Vagina (tissue), 2 donors: ENCODE measurements at places on chromosomes 12 and 14.
A peak's percentile ranks its signal among the peaks of the same experiment; 100 is the strongest.

DNA sequence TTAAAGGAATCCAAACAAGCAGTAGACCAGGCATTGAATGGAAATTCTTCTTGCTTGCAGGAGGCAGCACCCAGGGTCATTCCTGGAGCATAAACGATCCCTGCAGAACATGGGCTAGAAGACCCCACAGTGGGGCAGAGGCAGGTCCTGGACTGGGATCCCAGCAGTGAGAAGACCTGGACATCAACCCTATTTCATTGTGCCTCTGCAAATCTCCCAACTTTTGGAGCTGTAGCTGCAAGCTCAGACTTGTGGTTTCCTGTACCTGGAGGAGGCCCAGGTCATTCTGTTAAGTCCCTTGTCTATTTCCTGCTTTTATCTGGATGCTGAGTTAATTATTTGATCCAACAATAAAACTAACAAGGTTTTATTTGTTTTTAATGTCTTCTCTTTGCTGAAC is 61.7 kb downstream of the CALM1 start:
- no peak overlapping the region for H3K27ac ChIP-seq
- no peak for DNase-seq
- H3K4me3 ChIP-seq, result no peak overlapping the region
- no peaks in the 10 kb centered on the region for H3K4me1 ChIP-seq
- no peaks in the 10 kb centered on the region for H3K27me3 ChIP-seq

DNA sequence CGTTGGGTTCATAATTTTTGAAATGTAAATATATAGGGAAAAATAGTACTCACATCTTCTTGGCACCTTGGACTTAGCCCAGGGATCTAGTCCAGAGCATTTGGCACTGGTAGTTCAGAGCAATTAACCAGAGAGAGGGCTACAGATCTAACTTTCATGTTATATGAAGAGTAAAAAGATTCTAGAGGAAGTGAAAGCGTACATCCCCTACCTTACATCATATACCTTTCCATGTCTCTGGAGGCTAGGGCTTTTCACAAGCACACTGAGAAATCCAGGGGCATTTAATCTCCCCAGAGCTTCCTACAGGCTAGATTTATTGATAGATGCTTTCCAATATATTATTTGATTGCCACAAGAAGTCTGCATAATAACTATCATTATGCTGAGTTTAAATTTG is 687.5 kb upstream of the FBXO33 start:
- H3K4me1 ChIP-seq, result no peaks in the 10 kb centered on the region
- no peak overlapping the region for H3K27ac ChIP-seq
- H3K36me3 ChIP-seq, result no peaks in the 10 kb centered on the region

GRCh38 chr12:76346798-76347420 is 1.3 kb downstream of the BBS10 start:
- H3K4me1 ChIP-seq, result peaks cover 20% of the 10 kb centered on the region
- H3K27me3 ChIP-seq, result no peaks in the 10 kb centered on the region
- no peaks in the 10 kb centered on the region for H3K36me3 ChIP-seq
- peak overlapping the region; percentile 78 for H3K27ac ChIP-seq

- DNase-seq, result no peak
- H3K27ac ChIP-seq, result no peak overlapping the region
- no peaks in the 10 kb centered on the region for H3K36me3 ChIP-seq
- H3K4me3 ChIP-seq, result no peak overlapping the region
- H3K4me1 ChIP-seq, result no peaks in the 10 kb centered on the region
- H3K27me3 ChIP-seq, result no peaks in the 10 kb centered on the region
These were observed 55.2 kb downstream of the SLC38A4 start for GRCh38 chr12:46770501-46771183.

DNA sequence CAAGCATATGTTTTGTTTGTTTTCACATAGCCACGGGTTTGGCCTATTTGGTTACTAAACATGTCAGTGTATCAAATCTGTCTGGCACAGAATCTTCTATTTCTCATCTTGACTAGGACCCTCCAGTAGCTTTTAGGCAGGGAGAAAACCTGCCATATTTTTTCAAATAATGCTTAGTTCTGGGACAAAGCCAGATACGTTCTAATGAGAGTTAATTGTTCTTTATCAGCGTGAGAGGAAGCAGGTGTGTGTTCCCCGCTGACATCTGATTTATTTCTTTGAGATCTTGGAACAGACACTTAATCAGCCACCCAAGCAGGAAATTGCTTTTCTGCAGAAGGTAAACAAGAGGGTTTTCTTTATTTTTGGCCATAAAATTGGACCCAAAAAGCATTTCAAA is 54.8 kb downstream of the GOLGA5 start:
- H3K4me1 ChIP-seq, result no peaks in the 10 kb centered on the region
- H3K27me3 ChIP-seq, result no peaks in the 10 kb centered on the region

DNA sequence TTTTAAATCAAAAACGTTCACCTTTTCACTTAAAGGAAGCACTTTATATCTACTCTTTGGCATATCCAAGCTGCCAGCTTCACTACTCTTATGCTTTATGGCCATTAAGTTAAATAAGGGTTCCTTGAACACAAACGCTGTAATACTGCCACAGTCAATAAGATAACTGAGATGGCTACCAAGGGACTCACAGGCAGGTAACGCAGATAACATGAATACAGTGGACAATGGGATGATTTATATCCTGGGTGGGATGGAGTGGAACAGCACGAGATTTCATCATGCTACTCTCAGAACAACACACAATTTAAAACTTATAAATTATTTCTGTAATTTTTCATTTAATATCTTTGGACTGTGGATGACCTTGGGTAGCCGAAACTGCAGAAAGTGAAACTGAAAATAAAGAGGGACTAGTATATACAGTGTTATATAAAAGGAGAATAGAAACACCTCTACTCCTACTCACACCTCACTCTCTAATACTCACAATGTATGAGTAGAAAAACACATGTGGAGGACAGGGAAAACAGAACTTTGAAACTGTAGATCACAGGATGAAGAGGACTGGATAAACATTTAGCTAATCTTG is 367.3 kb downstream of the C12orf50 start:
- no peak overlapping the region for H3K27ac ChIP-seq
- no peak for DNase-seq
- H3K27me3 ChIP-seq, result no peaks in the 10 kb centered on the region
- no peaks in the 10 kb centered on the region for H3K4me1 ChIP-seq

GRCh38 chr14:102316338-102316742 is 3.2 kb upstream of the ZNF839 start:
- DNase-seq, result no peak
- no peaks in the 10 kb centered on the region for H3K27me3 ChIP-seq
- peak overlapping the region; percentile 86 for H3K27ac ChIP-seq
- H3K36me3 ChIP-seq, result no peaks in the 10 kb centered on the region
- peak overlapping the region; percentile 52 for H3K4me3 ChIP-seq

DNA sequence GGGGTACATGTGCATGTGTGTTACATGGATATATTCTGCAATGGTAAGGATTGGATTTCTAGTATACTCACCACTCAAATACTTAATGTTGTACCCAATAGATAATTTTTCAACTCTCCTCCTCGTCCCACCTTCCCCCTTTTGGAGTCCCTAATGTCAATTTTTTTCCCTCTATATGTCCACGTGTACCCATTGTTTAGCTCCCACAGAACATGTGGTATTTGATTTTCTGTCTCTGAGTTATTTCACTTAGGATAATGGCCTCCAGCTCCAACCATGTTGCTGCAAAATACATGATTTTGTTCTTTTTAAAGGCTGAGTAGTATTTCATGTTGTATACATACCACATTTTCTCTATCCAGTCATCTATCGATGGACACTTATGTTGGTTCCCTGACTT is 97.2 kb upstream of the TMTC1 start:
- H3K27me3 ChIP-seq, result no peaks in the 10 kb centered on the region
- H3K27ac ChIP-seq, result no peak overlapping the region
- no peak for DNase-seq
- no peak overlapping the region for H3K4me3 ChIP-seq
- no peaks in the 10 kb centered on the region for H3K36me3 ChIP-seq

GRCh38 chr12:122961531-122962329 is 4.5 kb downstream of the ABCB9 start:
- H3K27ac ChIP-seq, result no peak overlapping the region
- H3K4me3 ChIP-seq, result no peak overlapping the region
- no peaks in the 10 kb centered on the region for H3K27me3 ChIP-seq
- H3K4me1 ChIP-seq, result peaks cover 34% of the 10 kb centered on the region
- H3K36me3 ChIP-seq, result no peaks in the 10 kb centered on the region
- no peak for DNase-seq

GRCh38 chr12:14868916-14869506 is 16.6 kb downstream of the MGP start:
- no peaks in the 10 kb centered on the region for H3K4me1 ChIP-seq
- no peak for DNase-seq
- H3K4me3 ChIP-seq, result no peak overlapping the region

- DNase-seq, result no peak
- H3K36me3 ChIP-seq, result no peaks in the 10 kb centered on the region
These were observed 19.0 kb upstream of the GPRC5A start for GRCh38 chr12:12872139-12872933.

- no peaks in the 10 kb centered on the region for H3K4me1 ChIP-seq
- no peaks in the 10 kb centered on the region for H3K27me3 ChIP-seq
- no peak overlapping the region for H3K27ac ChIP-seq
These were observed 37.6 kb upstream of the SMOC1 start for GRCh38 chr14:69841656-69842055.

GRCh38 chr12:95096378-95096777 is 23.0 kb upstream of the NR2C1 start:
- no peak overlapping the region for H3K27ac ChIP-seq
- peaks cover 13% of the 10 kb centered on the region for H3K36me3 ChIP-seq
- no peak overlapping the region for H3K4me3 ChIP-seq

- H3K27me3 ChIP-seq, result no peaks in the 10 kb centered on the region
- no peak for DNase-seq
- no peaks in the 10 kb centered on the region for H3K4me1 ChIP-seq
These were observed 94.3 kb upstream of the GPHB5 start for GRCh38 chr14:63413009-63413408.

DNA sequence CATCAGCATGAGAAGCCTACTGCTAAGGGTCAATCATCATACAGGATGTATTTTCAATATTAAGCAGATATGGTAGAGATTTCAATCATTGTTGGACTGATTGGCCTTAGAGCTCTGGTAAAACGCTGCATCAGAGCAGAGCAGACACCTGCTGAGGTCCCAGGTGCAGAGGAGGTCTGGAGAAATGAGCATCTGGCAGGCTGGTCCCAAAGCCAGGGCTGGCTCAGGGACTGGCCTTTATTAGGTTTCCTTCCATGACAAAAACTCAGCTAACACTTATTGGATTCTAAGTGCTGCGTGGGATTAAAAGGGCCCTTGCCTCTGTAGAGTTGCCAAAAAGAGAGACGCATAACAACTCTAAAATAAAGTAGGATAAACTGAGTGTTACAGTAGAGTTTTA is 29.7 kb downstream of the AKAP6 start:
- no peak overlapping the region for H3K4me3 ChIP-seq
- no peak for DNase-seq
- no peaks in the 10 kb centered on the region for H3K4me1 ChIP-seq

DNA sequence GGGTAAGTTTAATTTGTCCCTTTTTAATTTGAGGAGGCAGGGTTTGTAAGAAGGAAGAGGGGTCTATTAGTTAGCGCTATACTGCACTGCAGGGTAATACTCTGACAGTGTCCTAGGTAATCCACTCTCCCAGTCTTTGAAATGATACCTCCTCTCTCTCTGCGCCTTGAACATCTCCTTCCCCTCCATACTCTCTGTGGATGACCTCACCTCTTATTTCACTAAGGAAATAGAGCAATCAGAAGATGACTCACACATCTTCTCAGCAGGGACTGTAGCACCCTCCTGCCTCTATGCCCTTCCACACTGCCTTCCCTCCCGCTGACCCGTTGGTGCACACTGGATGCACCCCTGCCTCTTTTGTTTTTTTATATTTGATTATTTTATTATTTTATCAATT is 94.2 kb downstream of the GRIP1 start:
- DNase-seq, result no peak
- H3K4me3 ChIP-seq, result no peak overlapping the region
- H3K36me3 ChIP-seq, result no peaks in the 10 kb centered on the region
- H3K27me3 ChIP-seq, result no peaks in the 10 kb centered on the region
- no peak overlapping the region for H3K27ac ChIP-seq
- no peaks in the 10 kb centered on the region for H3K4me1 ChIP-seq

- H3K4me1 ChIP-seq, result peaks cover 16% of the 10 kb centered on the region
- no peaks in the 10 kb centered on the region for H3K36me3 ChIP-seq
- no peak for DNase-seq
- H3K27me3 ChIP-seq, result no peaks in the 10 kb centered on the region
- no peak overlapping the region for H3K27ac ChIP-seq
- no peak overlapping the region for H3K4me3 ChIP-seq
These were observed 73.4 kb upstream of the EEA1 start for GRCh38 chr12:93002293-93003054.

DNA sequence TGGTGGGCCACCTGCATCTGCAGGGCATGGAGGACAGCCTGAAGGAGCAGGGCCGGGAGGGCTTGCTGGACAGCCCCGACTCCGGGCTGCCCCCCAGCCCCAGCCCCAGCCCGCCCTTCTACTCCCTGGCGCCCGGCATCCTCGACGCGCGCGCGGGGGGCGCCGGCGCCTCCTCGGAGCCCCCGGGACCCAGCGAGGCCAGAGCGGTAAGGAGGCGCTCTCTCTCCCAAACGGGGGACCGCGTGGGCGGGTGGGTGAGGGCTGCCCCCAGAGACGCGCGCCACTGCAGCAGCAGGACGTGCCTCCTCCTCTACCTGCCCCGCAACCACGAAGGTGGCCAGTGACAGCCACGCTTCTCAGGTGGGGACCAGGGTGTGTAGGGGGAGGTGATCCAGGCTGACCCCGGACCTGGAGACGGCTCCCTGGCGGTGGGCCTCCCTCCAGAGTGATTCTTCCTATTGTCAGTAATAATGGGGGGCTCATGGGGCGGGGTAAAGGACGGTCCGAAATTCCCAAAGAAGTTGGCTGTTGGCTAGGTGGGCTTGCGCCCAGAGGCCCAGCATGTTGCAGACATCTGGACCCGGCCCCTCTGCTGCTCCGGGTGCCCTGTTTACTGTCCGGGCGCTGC is 652 bp downstream of the RFLNA start:
- H3K36me3 ChIP-seq, result no peaks in the 10 kb centered on the region
- no peaks in the 10 kb centered on the region for H3K27me3 ChIP-seq
- H3K4me1 ChIP-seq, result peaks cover 17% of the 10 kb centered on the region
- H3K4me3 ChIP-seq, result peak overlapping the region; percentile 57

DNA sequence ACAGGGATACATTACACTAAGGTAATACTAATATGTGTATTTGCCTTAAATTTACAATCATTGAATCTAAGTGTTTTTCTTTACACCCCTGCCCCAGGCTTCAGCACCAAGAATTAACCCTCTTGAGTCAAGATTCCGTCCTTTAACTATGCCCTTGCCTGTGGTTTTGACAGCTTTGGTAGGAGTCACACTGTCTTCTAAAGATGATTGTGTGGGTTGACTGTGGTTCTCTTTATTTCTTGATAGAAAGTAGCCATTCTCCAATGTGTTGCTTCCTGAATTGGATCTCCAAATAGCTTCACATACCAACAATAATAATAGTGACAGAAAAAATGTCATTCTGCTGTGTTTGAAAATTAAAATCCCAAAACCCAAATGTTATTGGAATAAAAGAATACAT is 3.6 kb downstream of the CLEC7A start:
- H3K27me3 ChIP-seq, result no peaks in the 10 kb centered on the region
- H3K36me3 ChIP-seq, result no peaks in the 10 kb centered on the region
- no peak overlapping the region for H3K27ac ChIP-seq
- DNase-seq, result no peak
- H3K4me3 ChIP-seq, result no peak overlapping the region
